Inflammatory macrophage treated with lipopolysaccharide for 1 hour (primary cell): ENCODE measurements at places on chromosomes 1 and 21.

GRCh38 chr1:69697340-69697739, 129.6 kb downstream of the LRRC7 start:
- no peak for DNase-seq

DNA sequence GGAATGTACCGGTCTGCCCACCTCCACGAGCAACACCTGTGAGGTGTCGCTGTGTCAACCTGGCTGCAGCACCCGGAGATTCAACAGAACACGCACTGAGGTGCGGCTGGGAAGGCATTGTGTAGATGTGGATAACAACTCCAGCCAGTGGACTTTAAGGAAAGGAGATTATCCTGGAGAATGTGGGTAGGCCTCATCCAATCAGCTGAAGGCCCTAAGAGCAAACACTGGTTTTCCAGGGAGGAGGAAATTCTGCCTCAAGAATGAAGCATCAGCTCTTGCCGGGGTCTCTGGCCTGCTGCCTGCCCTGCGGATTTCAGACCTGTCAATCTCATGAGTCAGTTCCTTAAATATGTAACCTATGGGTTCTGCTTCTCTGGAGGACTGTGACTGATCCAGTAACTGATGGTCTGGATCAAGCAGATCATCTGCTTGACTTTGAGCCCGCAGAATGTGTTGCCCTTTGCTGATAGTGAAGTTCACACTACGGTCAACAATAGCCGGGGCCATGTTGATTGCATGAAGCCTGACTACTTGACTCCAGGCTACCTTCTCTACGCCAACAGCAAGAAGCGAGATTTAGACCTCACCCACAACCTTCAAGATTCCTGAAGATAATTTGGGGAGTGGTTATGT, 15.9 kb upstream of the PRDM15 start:
- DNase-seq = no peak

DNA sequence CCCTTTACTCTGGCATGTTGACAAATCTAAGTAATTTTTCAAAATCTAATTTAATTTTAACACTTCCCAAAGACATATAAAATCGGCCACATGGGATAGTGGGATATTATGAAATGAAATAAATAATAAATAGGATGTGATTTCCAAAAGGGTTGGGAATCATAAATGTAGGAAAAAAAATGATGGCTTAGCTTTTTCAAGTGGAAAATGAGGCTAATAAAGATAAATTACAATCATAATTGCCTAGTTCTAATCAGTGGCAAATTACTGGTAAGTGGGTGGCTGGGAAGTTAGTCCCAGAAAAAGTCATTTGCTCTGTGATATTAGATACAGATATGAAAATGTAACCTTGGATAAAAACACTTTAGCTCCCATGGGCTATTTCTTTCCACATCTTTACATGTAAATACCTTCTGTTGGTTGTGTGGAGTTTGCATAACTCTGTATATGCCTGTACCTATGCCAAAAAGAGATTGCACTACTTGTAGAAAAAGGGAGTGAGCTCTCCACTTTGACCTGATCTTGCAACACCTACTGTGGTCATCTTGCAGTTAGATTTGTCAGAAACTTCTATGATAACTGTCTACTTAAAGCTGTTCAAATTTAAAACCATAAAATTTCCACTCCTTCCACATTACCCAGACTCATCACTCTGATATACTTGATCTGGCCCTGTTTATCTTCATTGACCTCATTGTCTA, 284.6 kb upstream of the KAZN start:
- DNase-seq = no peak

- peak; percentile 75 for DNase-seq
Measured at GRCh38 chr1:212700223-212700891, 717 bp upstream of the BATF3 start.

- DNase-seq = no peak
Measured at GRCh38 chr1:116127123-116127847, 16.1 kb downstream of the MAB21L3 start.

- DNase-seq = no peak
Measured at GRCh38 chr1:157562515-157562914, 10.2 kb upstream of the FCRL5 start.

DNA sequence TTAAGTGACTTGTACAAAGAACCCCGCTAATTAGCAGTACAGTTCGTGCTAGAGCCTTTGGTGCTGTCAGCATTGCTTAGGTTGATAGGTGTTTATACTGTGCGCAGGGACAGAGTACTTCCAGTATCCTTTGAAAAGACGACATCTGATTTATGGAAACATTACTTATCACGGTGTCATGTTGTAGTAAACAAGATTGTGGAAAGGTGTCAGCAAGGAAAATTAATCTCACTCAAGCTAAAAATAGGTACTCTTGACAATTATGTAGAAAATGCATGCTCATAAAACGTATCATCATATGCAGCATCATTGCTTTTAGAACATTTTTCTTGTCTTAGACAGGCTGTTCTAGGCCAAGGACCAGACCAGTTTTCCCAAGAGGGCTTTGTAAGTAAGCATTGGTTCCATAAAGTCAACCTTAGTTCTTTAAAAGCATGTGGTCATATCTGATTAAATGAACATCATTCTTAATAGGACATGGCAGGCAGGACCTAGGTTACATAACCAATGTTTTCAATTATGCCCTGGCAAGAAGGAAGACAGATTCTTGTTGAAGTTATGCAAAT, 33.0 kb downstream of the SH3BGR start:
- no peak for DNase-seq

DNA sequence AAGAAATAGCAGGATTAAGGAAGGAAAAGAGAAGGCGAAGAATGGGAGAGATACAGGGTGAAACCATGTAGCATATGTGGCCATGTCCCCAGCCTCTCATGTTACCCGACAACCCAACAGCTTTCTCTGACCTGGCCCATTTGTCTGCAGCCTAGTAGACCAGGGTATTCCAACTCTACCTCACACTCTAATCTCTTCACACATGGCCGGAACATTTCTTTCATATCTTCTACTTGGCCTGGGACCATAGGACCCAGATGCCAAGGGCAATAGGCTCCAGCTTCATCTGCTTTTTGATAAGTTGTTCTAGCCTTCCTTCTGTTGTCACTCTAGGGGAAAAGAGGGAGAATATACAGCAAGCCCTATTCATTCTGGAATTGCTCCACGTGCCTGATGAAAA, 95.0 kb upstream of the DPT start:
- no peak for DNase-seq

DNA sequence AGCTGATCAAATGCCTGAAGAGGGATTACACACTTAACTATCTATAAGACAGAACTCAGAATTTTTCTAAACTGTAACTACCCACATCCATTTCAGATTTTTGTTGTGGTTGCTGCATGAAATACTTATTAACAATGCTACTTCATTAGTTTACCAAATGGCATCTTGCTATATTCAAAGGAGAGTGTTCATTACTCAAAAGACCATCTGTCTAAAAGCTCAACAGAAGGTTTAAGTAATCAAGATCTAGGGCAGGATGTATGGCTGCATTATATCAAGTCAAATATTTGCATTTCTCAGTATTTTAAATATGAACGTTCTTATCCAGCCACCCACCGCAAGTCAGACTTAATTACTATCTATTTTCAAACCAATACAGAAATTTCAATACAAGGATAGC, 79.9 kb downstream of the SIPA1L2 start:
- DNase-seq = no peak

- peak; percentile 51 for DNase-seq
Measured at GRCh38 chr1:15985611-15986297, 9.9 kb upstream of the ZBTB17 start.

- no peak for DNase-seq
Measured at GRCh38 chr1:168907053-168907452, 178.0 kb upstream of the DPT start.

GRCh38 chr1:43358121-43358745, 548 bp upstream of the CDC20 start:
- no peak for DNase-seq

- DNase-seq = peak; percentile 33
Measured at GRCh38 chr1:65820983-65821382, 28.3 kb downstream of the PDE4B start.

- DNase-seq = no peak
Measured at GRCh38 chr1:61672376-61672775, 52.6 kb downstream of the TM2D1 start.

- no peak for DNase-seq
Measured at GRCh38 chr1:54323324-54323739, 82.9 kb downstream of the SSBP3 start.

- DNase-seq = no peak
Measured at GRCh38 chr1:55669293-55669692, 454.1 kb upstream of the USP24 start.

DNA sequence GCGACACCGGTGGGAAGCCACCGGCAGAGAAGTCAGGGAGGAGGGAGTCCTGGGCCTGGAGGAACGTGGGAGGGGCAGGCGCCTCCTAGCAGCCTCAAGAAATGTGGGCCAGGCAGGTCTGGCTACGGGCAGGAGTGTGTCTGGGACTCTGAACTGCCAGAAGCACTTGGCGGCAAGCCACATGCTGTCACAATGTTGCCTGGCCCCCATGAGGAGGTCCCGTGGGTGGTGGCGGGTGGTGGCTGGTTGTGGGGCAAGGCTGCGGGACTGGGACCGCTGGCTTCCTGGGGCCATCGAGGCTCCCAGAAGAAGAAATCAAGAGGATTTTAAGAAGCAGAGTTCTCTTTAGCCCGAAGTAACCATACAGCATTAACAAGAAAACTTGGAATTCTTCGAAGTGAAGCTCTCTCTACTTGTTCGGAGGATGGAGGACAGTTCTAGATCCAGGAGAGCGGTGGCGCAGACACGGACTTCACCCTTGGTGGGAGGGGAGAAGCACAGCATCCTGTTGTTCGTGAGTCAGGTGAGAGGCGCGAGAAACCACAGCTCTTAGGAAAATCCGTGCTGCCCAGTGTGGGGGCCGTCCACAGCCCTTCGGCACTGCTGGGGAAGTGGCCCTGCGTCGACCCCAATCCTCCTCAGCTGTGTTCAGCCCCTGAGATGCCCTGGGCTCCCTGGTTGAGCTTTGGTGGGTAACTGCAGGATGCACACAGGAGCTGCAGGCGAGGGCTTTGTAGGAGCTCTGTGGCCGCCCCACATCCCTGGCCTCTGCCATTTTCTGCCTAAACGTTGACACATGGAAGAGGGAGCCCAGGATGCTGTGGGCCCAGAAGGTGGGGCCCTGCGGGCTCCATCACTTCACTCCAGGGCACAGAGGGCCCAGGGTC, 12.4 kb downstream of the SKI start:
- peak; percentile 62 for DNase-seq

DNA sequence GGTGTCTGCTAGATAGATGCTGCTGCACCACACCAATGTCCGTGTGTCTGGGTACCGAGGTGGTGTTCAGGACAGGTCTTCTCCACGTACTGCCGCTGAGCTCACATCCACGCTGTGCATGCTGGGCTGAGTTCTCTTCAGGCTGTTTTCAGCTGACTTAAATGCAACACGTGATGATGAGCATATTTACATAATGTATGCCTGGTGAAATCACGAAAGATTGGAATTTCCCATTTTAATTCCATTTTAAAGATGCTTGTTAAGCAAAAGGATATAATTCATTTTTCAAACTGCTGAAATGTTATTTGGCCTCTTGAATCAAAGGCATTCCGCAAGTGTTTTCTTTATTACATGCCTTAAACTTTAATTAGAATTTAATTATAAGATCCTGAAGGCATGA, 107.9 kb downstream of the FGGY start:
- DNase-seq = peak; percentile 65

- DNase-seq = no peak
Measured at GRCh38 chr1:119914071-119914470, 17.8 kb upstream of the ADAM30 start.

DNA sequence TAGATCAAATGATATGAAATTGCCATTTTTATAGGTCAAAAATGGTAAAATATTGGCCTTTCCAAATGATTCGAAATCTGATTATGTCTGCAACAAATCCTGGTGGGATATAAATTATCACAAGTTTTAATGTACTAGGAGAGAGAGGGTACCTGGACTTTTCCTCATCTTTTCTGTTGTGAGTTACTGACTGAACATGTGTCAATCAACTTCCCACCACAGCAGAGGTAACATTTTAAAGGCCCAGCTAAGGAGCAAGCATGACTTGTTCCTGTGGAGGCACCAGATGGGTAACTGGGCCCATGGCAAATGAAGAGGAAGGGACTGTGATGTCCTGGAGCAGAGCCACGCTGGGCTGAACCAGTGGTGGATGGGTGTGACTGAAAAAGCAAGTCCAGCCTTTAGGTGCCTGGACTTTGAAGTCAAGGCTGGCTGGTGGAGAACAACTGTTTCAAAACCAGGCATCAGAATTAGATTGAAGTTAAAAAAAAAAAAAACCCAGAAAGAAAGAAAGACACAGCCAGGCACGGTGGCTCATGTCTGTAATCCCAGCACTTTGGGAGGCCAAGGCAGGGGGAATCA, 6.6 kb downstream of the MR1 start:
- DNase-seq = no peak

DNA sequence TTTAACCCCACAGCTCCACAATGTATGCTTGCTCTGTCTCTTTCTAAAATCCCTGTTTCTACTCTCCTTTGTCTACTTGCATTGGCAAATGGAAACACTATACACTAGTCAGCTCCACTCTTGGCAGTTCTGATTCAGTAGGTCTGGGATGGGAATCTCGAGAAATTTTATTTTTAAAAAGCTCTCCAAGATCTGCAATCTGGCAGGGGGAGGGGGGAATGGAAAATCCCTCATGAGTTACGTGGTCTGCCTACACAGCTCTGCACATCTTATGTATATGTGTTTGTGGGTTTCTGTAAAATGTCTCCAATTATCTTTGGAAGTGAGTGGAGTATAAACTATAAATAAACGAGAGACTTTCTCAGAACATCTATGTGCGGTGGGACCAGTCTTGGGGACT, 9.9 kb upstream of the GALNT2 start:
- DNase-seq = no peak

- no peak for DNase-seq
Measured at GRCh38 chr1:115473986-115474565, 136.0 kb upstream of the NGF start.

DNA sequence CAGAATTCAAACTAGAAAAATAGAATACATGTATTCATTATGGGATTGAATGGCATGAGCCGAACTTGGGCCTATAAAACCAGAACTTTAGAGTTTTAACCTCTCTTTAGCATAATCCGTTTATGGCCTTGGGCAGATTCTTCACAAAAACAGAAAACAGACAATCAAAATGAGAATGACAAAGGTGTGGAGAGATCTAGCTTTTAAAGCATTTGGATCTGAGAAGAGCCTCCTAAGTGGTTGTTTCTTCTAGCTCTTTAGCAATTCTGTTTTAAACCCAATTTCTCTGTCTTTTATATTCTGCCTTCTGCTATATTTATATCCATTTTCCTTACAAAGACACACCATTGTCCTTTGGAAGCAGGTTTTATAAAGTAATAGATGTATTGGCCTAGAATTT, 160.2 kb downstream of the RPS6KC1 start:
- DNase-seq = no peak
